ENCODE measurements at places on chromosomes 16 and 17. TPM values are rescaled to one million over a fixed set of nuclear protein-coding genes. Genes with fewer than 3 reads are reported as not detected.

GRCh38 chr17:19883537-19884215 lies 15.9 kb upstream of the ULK2 start:
- DNase-seq, result no peak

Gene NPIPA3
- total RNA-seq, result 0.70 TPM

Gene HSF4
- 35.4 TPM for total RNA-seq

- DNase-seq, result no peak
Observed at GRCh38 chr16:85052536-85052935, 24.9 kb downstream of the KIAA0513 start.

- no peak for DNase-seq
Observed at GRCh38 chr17:66275651-66276050, 26.8 kb upstream of the PRKCA start.

Gene TOX3
- total RNA-seq, result not detected

- DNase-seq, result peak; percentile 57
Observed at GRCh38 chr17:78935419-78936323, 10.5 kb upstream of the TIMP2 start.

Gene KNOP1
- 6.9 TPM for total RNA-seq

DNA sequence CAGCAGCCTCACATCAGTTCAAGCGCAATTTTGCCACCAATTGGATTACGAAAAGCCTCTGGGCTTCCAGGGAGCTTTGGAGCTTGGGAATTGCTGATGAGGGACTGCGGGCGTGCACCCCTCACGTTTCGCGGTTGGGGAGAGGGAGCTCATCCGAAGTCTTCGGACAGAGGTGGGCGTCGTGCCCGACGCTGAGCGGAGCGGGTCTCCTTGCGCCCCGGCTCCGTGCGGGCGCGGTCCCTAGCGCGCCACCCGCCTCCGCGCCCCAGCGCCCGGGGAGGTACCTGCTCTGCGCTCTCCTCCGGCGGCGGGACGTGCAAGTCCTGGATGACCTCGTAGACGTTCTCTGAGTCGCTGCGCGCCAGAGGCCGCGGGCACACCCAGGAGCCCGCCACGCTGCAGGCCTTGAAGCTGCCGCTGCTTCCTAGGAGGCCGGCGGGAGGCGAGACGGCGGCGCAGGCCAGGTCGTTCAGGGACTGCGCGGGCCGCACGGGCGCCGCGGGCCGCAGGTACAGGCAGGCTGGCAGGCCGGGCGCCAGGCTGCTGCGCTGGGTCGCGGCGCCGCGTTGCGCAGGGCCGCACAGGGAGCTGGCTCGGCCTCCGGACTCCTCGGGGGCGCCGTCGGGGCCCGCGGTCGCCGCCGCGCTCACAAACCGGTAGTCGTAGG lies 3.2 kb downstream of the ARHGAP27 start:
- DNase-seq, result no peak

GRCh38 chr17:9021158-9021991 lies at the start of gene NTN1:
TSS of gene NTN1 (plus strand) at chr17:9021510. CDS start at chr17:9022374, 864 bp downstream.
- DNase-seq, result peak; percentile 55

- peak; percentile 43 for DNase-seq
Observed at GRCh38 chr17:82674656-82675475, 23.6 kb downstream of the RAB40B start.

- DNase-seq, result no peak
Observed at GRCh38 chr17:78020717-78021108, 62.2 kb downstream of the TNRC6C start.

- no peak for DNase-seq
Observed at GRCh38 chr16:56898847-56899246, 33.1 kb upstream of the HERPUD1 start.

GRCh38 chr17:77449908-77450741 lies 309.4 kb downstream of the SEC14L1 start:
- peak; percentile 90 for DNase-seq

- DNase-seq, result no peak
Observed at GRCh38 chr17:2950846-2951245, 112.6 kb downstream of the OR1D5 start.

- DNase-seq, result no peak
Observed at GRCh38 chr16:12482455-12483220, 321.0 kb downstream of the CPPED1 start.

GRCh38 chr17:16197276-16197675 lies 18.1 kb downstream of the NCOR1 start:
- no peak for DNase-seq

- DNase-seq, result no peak
Observed at GRCh38 chr16:1430759-1431496, at the start of gene PERCC1. TSS of gene PERCC1 (plus strand) at chr16:1431078. CDS start at chr16:1432594, 1,516 bp downstream.

DNA sequence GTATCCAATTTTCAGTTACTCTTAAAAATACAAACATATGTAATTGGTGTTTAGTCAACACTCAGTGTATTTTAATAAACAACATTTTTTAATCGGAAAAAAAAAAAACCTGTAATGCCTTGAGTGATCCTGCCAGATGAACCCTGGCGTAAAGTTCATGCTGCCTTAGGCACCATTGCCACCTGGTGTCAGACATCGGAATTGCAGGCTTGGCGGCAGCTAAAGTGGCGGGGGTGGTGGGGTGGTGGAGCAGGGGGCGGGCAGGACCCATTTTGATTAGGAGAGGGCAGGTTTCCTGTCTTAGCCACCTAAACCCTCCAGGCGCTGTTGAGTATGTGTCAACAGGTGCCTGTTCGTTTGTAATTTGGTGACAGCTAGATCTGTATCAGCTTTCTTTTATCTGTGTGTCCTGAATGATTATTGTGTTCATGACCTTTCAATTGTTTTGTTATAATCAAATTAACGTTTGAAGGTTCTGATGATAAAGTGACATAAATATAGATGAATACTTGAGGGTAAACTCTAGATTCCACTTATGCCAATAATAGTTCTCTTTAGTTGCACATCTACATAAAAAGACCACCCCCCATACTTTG lies 588.7 kb downstream of the CDH13 start:
- DNase-seq, result no peak

Gene SULT1A2
- total RNA-seq, result 0.70 TPM

Gene EVI2B
- total RNA-seq, result 0.81 TPM

DNA sequence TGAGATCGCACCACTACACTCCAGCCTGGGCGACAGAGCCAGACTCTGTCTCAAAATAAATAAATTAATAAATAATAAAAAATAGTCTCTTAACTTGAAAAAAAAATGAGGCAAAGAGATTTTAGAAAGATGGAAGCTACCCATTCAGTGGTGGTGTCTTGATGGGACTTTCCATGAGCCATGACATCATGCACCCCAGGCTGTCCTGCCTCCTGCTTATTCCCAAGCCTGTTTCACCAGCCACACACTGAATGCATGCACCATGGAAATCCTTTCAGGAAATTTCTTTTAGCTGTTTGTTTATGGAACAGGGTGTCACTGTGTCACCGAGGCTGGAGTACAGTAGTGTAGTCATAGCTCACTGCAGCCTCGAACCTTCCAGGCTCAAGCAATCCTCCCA lies 8.9 kb upstream of the DLX3 start:
- no peak for DNase-seq

- DNase-seq, result no peak
Observed at GRCh38 chr17:30550512-30551273, 73.5 kb downstream of the GOSR1 start.

- no peak for DNase-seq
Observed at GRCh38 chr17:56217921-56218320, 64.6 kb downstream of the ANKFN1 start.

GRCh38 chr17:71632328-71632727 lies 488.5 kb upstream of the SOX9 start:
- no peak for DNase-seq

GRCh38 chr17:48992444-48992843 lies 4.7 kb upstream of the IGF2BP1 start:
- DNase-seq, result no peak

Gene DOC2B
- total RNA-seq, result 7.8 TPM

DNA sequence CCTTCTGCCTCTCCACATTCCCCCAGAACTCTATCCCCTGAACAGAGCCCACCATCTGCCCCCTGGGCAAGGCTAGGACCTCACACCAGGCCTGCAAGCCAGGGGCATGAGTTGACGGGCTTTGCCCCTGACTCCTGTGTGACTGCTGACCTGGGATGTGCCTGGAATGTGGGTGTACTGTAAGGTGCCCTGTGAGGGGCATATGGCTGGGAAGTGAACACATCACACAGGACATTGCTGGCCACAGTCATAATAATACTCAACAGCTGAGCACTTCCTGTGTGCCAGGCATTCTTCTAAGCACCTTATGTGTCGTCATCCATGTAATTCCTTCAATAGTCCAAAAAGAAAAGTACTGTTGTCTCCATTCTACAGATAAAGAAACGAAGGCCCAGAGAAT lies 13.3 kb downstream of the CES4A start:
- no peak for DNase-seq

- no peak for DNase-seq
Observed at GRCh38 chr17:6651919-6652452, 424 bp downstream of the C17orf100 start.

DNA sequence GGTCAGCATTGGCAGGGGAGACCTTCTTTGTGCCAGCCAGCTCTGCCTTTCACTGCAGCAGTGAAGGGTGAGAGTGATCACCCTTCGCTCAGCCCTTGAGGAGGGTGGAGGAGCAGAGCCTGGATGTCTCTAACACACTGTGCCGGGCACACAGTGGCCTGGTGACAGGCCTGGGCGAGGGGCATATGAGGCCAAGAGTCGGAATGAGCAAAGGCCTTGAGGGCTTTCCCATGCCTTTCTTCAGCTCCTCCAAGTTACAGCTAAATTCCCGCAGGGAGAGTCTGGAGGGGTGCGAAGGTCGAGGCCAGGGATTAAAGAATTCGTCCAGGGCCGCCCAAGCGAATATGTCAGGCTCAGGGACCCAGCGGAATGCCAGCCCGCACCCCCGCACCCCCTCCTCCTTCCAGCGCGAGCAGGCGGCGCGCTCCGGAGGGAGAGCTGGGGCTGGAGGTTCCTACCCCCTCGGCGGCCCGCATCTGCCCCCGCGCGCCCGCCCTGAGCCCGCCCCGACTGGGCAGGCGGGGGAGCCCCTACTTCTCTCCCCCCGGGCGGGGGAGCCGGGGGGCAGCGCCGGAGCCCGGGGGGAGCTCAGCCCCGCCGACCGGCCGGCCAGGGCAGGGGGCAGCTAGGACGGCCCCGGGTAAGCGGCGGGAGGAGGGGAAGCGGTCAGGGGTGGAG lies at the start of gene RASL10B:
Gene RASL10B (plus strand): TSS at position 401 of the 678 bp plus-strand sequence. CDS start 3,546 bp downstream, outside the sequence.
- peak; percentile 69 for DNase-seq

Gene COX6A2
- total RNA-seq, result 1,349 TPM

DNA sequence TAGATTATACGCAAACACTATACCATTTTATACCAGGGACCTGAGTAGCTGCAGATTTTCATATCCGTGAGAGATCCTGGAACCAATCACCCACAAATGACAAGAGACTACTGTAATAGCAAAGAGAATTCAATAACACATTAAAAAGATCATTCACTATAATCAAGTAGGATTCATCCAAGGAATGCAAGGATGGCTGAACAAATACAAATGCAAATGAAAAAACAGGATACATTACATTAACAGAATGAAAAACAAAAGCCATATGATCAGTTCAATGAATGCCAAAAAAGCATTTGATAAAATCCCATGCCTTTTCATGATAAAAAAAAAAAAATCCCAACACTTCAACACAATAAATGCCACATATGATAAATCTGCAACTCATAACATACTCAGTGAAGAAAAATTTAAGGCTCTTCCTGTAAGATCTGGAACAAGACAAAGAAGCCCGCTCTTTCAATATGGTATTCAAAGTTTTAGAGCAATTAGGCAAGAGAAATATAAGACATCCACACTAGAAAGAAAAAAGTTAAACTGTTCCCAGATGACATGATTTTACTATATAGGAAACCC lies 29.0 kb downstream of the N4BP1 start:
- no peak for DNase-seq

DNA sequence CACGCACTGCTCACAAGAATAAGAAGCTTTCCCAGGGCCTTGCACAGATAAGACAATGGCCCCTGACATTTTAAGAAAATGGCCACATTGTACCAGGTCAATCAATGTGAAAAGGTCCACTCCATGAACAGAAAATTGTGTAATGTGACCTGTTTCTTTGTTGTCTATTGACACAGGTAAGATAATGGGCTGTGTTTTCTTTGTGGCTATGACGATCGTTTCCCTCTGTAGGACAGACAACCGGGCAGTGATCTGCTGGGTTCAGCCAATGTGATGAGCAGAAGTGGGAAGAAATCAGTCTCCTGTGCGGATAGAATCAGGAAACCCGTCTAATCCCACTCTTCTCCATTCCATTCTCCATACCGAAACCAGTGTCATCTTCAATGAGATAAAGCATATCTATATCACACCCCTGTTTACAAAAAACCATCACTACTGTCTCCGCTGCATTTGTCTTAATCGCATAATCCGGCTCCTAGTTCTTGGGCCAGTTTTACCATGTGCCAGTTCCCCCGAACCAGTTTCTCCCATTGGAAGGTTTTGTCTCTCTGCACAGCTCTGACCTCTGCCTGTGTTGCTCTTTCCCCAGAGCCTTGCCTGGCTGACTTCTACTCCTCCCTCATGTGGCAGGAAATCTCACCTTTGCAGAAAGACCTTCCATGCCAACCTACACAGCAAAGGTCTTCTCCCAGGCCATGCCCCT lies 66.9 kb upstream of the ATF7IP2 start:
- DNase-seq, result no peak

DNA sequence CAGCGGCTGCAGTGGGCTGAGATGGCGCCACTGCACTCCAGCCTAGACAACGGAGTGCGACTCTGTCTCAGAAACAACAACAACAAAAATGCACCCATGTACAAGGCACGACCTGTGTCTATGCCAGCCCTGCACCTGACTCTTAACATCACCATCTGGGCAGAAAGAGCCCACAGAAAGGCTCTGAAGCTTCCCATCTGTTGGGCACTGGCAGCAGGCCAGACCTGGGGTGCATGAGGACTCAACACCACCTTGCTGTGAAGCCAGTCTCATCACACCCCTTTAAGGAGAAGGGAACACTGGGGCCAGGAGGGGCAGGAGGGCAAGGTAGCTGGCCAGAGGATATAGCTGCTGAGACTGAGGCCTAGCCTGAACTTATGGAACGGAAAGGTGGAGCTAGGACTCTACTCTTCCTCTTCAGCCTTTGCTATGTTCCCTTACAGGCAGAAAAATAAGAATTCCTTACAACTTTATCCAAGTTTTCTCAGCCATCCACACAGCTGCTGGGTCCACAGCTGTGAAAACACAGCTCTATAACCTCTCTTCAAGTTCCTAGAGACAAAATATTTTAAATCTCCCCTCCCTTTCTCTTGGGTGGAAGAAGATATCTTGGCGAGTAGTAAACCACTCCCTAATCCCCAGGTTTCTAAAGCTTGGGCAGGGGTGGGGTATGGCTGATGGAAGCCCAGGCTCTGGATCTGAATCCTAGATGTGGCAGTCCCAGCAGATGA lies 2.8 kb downstream of the ELOB start:
- DNase-seq, result no peak

- DNase-seq, result no peak
Observed at GRCh38 chr17:20200016-20200795, 191.0 kb downstream of the SPECC1 start.

Data from heart left ventricle (tissue), 16 donors.